HCT116 (cell line): ENCODE measurements at places on chromosomes 16 and 17. TPM values are rescaled to one million over a fixed set of nuclear protein-coding genes. Genes with fewer than 3 reads are reported as not detected.

The MT1F gene
- total RNA-seq = 7.3 TPM

The USP43 gene
- 8.0 TPM for total RNA-seq

The KRTAP1-5 gene
- not detected for total RNA-seq

The DNAH17 gene
- 0.69 TPM for total RNA-seq

The C17orf107 gene
- total RNA-seq = 1.7 TPM

The GDPD3 gene
- total RNA-seq = 7.0 TPM

The PRSS53 gene
- total RNA-seq = 11.6 TPM

The TSR3 gene
- 52.7 TPM for total RNA-seq

DNA sequence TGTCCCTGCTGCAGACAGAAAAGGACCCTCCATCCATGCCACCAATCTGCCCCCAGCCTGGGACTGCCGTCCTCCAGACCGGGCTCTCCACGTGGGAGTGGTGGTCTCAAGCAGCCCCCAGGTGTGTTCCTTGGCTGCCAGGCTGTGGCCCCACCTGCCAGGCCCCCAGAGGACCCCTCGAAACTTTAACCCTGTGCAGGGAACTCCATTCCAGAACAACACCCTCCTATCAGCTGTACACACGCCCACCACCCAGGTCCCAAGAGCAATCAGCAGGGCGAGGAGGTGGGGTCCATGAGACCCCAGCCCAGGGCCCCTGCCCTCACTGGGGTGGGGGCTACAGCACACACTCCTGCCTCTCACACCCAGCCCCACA lies 1.4 kb downstream of the PYCR1 start:
- peaks cover 6% of the 10 kb centered on the region; the same call in 1 of the 2 replicates for H3K36me3 ChIP-seq
- DNase-seq = no peak
- H3K27me3 ChIP-seq = no peaks in the 10 kb centered on the region
- peak overlapping the region; percentile 92 for H3K27ac ChIP-seq

- H3K36me3 ChIP-seq = no peaks in the 10 kb centered on the region
- no peaks in the 10 kb centered on the region for H3K4me1 ChIP-seq
- no peak for DNase-seq
- no peak overlapping the region for H3K4me3 ChIP-seq
- peaks cover 50% of the 10 kb centered on the region for H3K27me3 ChIP-seq
These were observed 123.4 kb downstream of the PRKCB start for GRCh38 chr16:23959072-23959751.

DNA sequence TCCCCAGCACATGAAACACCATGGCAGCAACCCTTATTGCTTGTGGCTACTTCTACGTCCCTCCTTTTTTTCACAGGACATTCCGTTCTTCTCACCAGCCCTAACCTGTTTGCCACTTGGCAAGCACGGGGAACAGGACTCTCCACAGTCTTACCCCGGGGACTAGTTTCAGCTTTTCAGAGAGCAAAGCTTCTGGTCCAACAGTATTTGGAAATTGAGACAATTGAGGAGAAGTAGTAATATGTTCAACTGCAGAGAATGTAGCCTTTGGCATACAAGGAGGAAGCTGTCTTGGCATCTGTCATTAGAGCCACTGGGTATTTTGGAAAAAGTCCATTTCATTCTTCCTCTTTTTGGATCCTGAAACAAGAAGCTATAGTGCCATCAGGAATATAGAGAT lies 65.7 kb downstream of the MAP2K6 start:
- H3K4me3 ChIP-seq = no peak overlapping the region
- no peaks in the 10 kb centered on the region for H3K4me1 ChIP-seq
- no peaks in the 10 kb centered on the region for H3K27me3 ChIP-seq
- no peaks in the 10 kb centered on the region for H3K36me3 ChIP-seq

DNA sequence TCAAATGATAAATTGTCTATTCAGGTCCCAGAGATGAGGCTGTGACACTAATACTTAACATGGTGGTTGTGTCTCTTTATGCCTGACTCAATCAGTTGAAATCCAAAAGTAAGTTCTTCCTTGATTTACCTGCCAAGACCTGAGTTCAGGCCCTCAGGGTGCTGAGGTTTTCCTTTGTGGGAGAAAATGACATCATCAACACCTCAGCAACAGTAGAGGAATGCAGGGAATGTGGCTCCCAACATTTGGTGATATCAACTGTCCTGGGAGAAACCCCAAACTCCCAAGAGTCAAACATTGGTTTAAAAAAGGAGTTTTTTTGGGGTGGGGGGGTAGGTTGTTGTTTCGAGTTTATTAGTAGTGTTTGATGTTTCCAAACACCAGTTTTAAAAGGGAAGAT lies 14.7 kb downstream of the RNF43 start:
- H3K27me3 ChIP-seq = no peaks in the 10 kb centered on the region
- H3K4me1 ChIP-seq = peaks cover 97% of the 10 kb centered on the region
- no peaks in the 10 kb centered on the region for H3K36me3 ChIP-seq
- H3K27ac ChIP-seq = peak overlapping the region; percentile 66
- H3K4me3 ChIP-seq = no peak overlapping the region
- DNase-seq = peak; percentile 66

- no peak overlapping the region for H3K27ac ChIP-seq
- peaks cover 5% of the 10 kb centered on the region; the same call in 1 of the 2 replicates for H3K4me1 ChIP-seq
- no peak overlapping the region for H3K4me3 ChIP-seq
These were observed 44.2 kb upstream of the HNF1B start for GRCh38 chr17:37789021-37789565.

DNA sequence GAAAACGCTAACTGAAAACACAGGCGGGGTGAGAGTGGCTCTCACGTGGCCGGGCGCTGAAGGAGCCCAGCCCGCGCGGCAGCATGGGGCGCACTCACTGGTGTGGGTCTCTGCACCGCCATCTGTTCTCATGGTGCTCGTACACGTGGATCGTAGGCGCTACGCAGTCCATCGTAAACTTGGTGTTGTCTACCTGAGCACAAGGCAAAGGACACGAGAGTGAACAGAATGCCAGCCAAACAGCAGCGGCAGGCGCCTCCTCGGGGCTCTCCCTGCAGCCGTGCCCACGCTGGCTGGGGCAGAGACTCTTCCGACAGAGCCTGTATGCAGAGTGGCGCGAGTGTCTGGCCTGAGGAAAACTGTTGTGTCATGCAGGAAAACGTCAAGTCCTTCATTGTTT lies 19.1 kb downstream of the EMC8 start:
- DNase-seq = no peak
- no peaks in the 10 kb centered on the region for H3K27me3 ChIP-seq
- H3K4me1 ChIP-seq = no peaks in the 10 kb centered on the region
- peaks cover 15% of the 10 kb centered on the region for H3K36me3 ChIP-seq

DNA sequence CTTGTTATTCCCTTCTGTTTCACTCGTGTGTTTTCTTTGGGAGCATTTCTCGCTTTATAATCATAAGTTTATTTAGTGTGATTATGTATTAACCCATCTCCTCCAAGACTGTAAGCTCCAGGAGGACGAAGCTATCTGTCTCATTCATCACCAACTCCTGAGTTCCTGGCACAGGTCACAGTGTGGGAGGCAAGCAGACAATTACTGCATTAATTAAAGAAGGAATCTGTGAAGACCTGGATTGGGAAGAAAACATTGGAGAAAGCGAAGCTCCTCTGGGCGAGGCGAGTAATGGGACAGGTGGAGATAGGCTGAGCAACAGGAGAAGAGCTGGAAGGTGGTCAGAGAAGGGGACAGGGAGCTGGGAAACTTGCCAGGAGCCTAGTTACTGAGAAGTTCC lies 7.8 kb upstream of the CAMKK1 start:
- H3K4me1 ChIP-seq = no peaks in the 10 kb centered on the region
- no peak overlapping the region for H3K4me3 ChIP-seq
- DNase-seq = no peak
- no peaks in the 10 kb centered on the region for H3K27me3 ChIP-seq
- H3K36me3 ChIP-seq = no peaks in the 10 kb centered on the region

GRCh38 chr17:35188111-35188510 lies 6.1 kb downstream of the SLC35G3 start:
- no peak overlapping the region for H3K27ac ChIP-seq
- no peak overlapping the region for H3K4me3 ChIP-seq
- H3K36me3 ChIP-seq = no peaks in the 10 kb centered on the region
- H3K4me1 ChIP-seq = no peaks in the 10 kb centered on the region

DNA sequence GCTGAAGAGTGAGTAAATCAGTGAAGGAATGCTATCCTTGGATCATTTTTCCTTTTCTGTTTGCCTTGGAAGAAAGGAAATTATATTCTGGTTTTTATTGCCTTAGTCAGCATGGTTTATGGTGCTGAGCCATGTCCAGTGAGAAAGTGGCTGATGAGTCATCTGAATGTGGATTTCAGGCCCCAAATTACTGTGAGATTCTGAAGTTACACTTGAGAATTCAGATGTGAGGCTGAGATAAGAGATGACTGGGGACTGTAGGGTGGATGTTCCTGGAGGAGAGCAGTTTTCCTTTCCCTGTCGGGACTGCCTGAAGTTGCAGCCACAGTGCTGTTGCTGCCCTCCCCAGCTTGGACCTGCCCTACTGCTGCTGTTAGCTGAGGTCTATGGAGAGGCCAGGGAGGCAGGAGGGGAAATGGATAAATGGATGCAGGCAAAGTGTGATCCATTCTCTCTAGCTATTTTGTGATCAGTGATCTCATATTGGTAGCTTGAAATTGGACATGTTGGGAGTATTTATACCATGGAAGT lies 4.2 kb upstream of the MAP3K14 start:
- no peaks in the 10 kb centered on the region for H3K27me3 ChIP-seq
- DNase-seq = peak; percentile 85
- H3K27ac ChIP-seq = peak overlapping the region; percentile 88
- H3K4me1 ChIP-seq = peaks cover 62% of the 10 kb centered on the region
- peak overlapping the region; percentile 48 for H3K4me3 ChIP-seq
- H3K36me3 ChIP-seq = no peaks in the 10 kb centered on the region; the same call in 1 of the 2 replicates

- peaks cover 52% of the 10 kb centered on the region for H3K4me1 ChIP-seq
- no peak for DNase-seq
- peak overlapping the region; percentile 83 for H3K27ac ChIP-seq
- H3K4me3 ChIP-seq = peak overlapping the region; percentile 62
- H3K27me3 ChIP-seq = no peaks in the 10 kb centered on the region
These were observed 7.1 kb upstream of the TMC5 start for GRCh38 chr16:19410435-19411171.

GRCh38 chr17:79574108-79574507 lies 36.7 kb downstream of the RBFOX3 start:
- DNase-seq = no peak
- no peaks in the 10 kb centered on the region for H3K36me3 ChIP-seq
- no peak overlapping the region for H3K4me3 ChIP-seq
- H3K4me1 ChIP-seq = no peaks in the 10 kb centered on the region
- peaks cover 33% of the 10 kb centered on the region for H3K27me3 ChIP-seq

DNA sequence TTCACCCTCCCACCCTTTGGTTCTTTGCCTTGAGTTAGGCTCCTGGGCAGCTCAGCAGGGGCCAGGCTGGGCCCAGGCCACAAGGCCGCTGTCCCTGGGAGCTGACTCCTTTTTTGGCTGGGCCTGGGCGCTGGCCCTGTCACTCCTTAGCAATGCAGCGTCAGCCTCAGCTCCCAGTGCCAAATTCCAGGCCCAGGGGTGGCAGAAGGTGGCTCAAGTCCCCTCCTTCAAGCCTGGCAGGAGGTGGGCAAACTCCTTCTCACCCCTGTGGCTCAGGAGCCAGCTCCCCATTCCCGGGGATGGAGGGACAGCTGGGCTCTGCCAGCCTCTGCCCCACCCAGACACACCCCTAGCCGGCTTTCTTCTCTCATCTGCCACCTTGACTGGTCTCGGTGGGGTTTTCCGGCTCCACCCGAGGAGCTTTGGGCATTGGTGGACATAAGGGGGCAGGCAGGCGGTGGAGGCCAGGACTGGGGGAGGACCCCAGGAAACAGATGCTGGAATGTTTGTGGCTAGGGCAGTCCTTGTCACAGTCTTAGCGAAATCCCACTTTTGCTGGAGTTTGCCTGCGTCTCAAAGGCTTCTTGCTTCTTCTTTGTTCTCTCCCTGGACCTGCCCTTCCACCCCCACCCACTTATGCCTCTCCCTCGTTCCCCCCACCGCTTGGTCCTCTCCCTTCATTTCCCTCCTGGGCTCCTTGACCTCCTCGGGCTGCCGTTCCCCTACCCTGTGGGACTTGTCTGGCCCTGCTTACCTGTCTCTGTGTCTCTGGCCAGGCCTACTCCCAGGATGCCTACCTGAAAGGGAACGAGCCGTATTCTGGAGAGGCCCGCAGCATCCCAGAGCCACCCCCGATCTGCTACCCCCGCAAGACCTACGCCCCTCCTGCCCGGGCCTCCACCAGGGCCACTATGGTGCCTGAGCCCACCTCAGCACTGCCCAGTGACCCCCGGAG lies 37.4 kb downstream of the ARHGAP23 start:
- peak overlapping the region; percentile 84 for H3K27ac ChIP-seq
- DNase-seq = no peak
- no peaks in the 10 kb centered on the region for H3K27me3 ChIP-seq
- H3K4me1 ChIP-seq = peaks cover 26% of the 10 kb centered on the region

- no peak for DNase-seq
- no peaks in the 10 kb centered on the region for H3K36me3 ChIP-seq
- peaks cover 12% of the 10 kb centered on the region for H3K4me1 ChIP-seq
- no peaks in the 10 kb centered on the region for H3K27me3 ChIP-seq
- no peak overlapping the region for H3K4me3 ChIP-seq
These were observed 10.2 kb downstream of the CFAP97D1 start for GRCh38 chr17:43790311-43790940.

DNA sequence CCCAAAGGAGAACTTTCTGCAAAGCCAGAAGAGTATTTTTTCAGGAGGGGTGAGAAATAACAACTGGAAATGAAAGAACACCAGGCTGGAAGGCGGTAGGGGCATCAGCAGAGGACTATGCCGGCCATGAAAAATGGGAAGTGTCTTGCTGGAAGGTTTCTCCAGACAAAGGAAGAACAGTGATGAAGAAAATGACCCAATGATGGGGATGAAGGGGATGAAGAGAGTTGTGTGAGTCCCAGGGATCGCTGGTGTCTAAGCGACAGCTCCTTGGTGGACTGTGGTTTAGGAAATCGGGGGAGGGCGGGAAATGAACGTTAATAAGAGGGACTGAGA lies 623 bp downstream of the TTLL6 start:
- H3K27me3 ChIP-seq = no peaks in the 10 kb centered on the region
- no peaks in the 10 kb centered on the region for H3K36me3 ChIP-seq
- peaks cover 17% of the 10 kb centered on the region for H3K4me1 ChIP-seq
- DNase-seq = no peak
- H3K27ac ChIP-seq = no peak overlapping the region
- H3K4me3 ChIP-seq = peak overlapping the region; percentile 59

- H3K4me3 ChIP-seq = no peak overlapping the region
- no peaks in the 10 kb centered on the region for H3K4me1 ChIP-seq
- no peak for DNase-seq
These were observed 69.8 kb upstream of the KSR1 start for GRCh38 chr17:27386206-27387075.
